ENCODE measurements at places on chromosomes 3 and 15. TPM values are rescaled to one million over a fixed set of nuclear protein-coding genes. Genes with fewer than 3 reads are reported as not detected.
A peak's percentile ranks its signal among the peaks of the same experiment; 100 is the strongest.

DNA sequence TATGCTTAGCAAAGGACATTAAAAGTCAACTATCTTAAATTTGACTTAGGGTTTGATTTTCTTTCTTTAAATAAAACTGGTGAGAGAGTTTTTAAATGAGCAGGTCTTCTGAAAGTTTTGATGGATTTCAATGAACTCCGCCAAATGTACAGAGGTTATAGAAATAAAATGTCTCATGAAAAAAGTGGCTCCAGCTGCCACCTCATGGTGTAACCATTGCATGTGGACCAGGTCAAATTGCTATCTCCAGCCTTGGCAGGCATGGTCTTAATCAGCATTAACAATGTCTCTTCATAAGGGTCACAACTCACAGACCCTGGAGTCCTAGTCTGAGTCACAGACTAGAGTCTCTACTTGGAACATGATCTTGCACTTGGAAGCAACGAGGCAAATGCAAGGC, 182.3 kb downstream of the ADAMTS17 start:
- DNase-seq, result no peak

DNA sequence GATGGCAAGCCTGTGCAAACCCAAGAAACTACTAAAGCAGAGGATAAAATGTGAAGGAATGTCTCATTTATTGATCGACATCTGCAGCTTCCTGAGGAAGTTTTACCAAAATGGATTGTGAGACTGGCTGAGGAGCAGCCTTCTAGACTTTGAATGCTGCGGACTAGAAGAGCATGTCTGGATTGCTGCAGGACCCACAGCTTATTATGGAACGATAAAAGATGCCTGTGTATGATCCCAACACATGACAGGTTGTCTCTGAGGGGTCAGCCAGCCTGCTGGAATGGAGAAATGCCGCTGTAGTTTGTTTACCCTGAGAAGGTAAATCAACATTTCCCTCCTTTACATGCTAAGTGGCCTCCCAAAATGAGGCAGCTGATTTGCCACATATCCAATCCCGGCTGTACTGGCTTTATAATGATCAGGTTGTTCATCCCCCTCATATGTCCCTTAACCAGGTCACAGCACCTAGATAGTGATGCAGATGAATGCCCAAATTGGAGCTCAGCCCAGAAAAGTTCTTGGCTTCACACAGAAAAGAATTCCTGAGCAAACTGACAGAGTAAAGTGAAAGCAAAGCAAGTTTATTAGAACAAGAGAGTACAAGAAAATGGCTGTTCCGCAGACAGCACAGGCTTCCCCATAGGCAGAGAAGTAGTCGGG, 63.9 kb downstream of the IL12A start:
- DNase-seq, result no peak

DNA sequence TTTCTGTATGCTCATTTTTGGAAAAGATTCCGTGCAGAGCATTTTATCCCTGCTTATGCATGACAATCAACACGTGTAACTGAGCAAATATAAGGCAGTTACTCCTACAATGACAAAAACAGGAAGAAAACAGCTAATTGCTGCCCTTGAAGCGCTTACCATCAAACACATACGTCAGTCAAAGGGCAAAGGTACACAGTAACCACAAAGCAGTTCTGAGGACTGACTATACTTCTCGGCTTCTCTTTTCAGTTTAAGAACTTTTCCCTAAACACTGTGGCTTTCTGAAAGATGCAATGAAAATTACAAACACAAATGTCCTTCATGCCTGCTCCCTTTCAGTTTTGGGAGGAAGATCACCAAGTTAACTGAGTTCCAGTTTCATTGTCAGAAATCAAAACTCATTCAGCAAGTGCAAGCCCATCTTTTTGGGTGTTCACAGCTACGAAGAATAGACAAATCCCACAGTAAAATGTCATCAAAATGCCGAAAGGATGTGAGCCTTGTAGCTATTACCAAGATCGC, 602.8 kb downstream of the FOXP1 start:
- no peak for DNase-seq

GRCh38 chr15:50353251-50353974, 1.6 kb downstream of the GABPB1 start:
- no peak for DNase-seq

- DNase-seq, result peak; percentile 31
Measured at GRCh38 chr3:16513141-16514020, at the start of gene RFTN1. RFTN1 (minus strand) TSS chr3:16513699; CDS start chr3:16493869, 19,830 bp downstream.

GRCh38 chr15:78317145-78317836, 17.9 kb upstream of the SKIC8 start:
- no peak for DNase-seq

Gene CACNA2D2
- 8.7 TPM for total RNA-seq

Gene ITIH4
- total RNA-seq, result 6.3 TPM

Data from neural crest cell (in vitro differentiated cells).